ENCODE measurements at places on chromosomes 16 and 17.

- no peak for DNase-seq
These were observed 2.9 kb upstream of the EPX start for GRCh38 chr17:58189436-58190146.

DNA sequence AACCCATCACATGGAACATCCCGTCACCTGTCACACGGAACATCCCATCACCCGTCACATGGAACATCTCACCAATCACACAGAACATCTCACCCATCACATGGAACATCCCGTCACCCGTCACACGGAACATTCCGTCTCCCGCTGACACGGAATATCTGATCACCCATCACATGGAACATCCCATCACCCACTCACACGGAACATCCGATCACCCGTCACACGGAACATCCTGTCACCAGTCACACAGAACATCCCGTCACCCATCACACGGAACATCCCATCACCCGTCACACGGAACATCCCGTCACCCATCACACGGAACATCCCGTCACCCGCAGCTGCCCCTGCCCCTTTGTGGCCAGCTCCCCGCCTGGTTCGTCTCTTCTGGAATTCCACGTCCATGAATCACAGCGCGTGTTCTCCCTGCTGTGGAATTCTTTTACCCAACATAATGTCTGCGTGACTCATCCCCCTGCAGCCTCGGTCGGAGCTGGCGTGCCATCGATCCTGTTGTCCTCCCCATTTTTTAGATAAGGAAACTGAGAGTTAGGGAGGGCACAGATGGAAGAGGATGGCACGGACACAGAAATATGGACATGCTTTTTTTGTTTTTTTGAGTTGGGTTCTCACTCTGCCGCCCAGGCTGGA is 5.6 kb downstream of the CPNE7 start:
- no peak for DNase-seq

GRCh38 chr16:6977291-6977690 is 355.4 kb upstream of the RBFOX1 start:
- DNase-seq, result no peak

DNA sequence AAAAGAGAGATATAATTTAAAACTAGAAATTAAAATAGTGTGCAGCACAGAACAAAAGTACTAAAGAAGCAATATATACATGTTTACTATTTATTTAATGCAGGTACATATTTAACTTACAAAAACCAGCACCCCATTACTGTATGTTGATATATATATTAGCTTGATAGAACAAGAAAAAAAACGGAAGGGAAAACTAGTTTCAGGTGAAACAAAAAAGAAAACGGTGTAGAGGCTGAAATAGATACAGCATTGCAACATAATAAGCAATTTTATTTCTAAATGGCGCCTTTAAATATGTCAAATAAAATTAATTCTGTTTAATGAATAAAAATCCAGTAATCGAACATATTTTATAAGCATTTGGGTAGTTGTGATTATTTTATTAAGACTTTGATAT is 3.9 kb downstream of the HNF1B start:
- no peak for DNase-seq

DNA sequence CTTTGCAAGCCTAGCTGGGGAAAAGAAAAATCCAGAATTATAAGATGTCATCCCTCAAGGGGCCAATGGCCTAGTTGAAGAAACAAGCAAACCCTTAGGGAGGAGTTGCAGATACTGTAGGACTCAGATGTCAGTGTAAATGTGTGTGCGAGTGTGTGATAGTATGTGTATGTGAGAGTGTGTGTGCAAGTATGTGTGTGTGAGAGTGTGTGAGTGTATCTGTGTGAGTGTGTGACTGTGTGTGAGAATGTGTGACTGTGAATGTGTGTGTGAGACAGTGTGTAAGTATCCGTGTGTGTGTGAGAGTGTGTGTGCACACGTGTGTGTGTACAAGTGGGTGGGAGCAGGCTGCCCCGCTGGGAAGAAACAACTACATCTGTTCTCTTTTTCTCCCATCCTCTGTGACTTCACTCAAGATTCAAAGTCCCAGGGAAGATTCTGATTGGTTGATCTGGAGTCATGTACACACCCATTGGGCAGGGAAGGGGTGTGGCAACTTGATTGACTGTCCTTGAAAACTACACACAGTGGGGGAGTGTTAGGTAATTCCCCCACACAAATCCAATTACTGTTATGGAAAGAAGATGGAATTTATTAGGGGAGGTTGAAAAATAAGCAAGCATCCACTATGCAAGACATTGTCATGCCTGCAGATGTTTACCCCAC is 40.7 kb downstream of the IRX3 start:
- no peak for DNase-seq

DNA sequence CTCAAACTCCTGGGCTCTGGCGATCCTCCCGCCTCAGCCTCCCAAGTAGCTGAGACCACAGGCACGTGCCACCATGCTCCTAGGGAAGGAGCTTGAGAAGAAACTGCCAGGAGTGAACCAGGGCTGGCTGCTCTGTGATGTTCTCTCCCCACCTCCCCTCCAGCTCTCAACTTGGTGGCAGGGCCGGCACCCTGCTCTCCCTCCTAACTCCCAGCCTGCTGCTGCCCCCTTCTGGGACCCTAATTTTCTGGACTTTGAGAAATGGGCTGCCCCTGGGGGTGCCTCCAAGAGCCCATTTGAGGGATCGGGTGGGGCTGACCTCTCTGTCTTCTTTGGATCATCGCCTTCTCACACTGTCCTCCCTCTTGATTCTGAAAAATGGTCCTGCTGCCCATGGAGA is 14.9 kb upstream of the STAT3 start:
- peak; percentile 16 for DNase-seq

GRCh38 chr16:69820926-69821541 is 58.9 kb downstream of the WWP2 start:
- DNase-seq, result no peak

DNA sequence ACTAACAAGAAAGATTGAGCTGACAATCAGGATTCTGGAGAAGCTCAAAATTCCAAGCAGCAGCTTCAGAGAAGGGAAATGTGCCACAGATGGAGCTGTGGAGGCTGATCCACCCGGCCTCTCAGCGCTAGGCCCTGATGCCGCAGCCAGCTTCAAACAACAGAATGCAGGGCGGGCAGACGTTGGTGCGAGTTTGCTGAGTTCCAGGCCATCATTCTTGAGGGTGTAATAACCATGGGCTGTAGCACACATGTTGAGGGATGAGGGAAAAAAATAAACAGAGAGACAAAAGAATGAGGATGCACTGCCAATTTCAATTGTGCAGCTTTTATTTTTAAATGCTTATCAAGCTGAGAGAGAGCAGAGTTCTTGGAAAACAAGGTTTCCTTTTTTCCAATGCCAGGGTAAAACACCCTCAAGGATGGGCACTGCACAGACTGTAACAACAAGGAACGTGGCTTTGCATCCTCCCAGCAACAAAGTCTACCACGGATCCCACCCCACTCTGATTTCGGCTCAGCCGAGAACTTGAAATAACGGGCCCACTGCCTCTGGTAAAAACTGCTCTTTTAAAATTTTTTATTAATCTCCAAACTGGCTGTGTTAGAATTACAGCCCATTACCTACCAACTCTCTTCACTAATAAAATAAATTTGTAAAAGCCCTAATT is 90.2 kb downstream of the SMG6 start:
- DNase-seq, result no peak

DNA sequence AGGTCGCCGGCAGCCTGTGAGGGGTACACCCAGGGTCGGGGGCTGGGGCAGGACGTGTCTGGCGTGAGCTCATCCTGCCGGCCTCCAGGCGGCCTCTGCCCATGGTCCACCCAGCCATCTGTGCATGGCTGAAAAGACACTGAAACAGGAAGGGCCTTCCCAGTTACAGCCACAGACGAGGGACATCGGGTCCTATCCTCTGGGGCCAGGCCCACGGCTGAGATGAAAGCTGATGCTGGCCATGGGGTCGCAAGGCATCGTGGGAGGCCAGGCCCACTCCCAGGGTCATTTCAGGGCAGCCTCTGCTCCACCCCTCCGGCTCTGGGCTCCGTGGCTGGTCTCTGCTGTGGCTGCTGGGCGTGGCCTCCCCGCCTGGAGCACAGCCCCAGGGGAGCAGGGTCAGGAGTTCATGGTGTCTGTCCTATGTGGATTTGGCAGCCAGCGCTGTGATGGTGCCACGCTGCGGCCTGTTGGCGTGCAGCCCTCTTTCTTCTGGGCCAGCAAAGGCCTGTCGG is 16.6 kb upstream of the ATP6V0C start:
- DNase-seq, result no peak

DNA sequence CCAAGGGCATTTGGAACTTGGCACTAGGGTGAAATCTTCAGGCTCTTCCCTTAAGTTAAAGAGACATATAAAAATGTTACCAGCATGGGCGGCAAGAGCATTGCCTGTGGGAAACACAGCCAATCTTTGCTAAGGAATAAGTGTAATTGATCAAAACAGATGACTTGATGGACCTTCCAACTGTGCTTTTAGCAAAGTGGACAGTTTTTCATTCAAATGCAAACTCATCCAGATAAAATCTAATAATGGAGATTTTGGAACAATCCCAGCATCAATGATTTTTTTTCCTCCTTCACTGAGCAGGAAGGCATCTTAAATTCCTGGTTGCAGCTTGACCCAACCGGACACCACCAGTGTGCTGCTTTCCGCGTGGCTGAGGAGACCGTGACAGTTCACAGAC is 42.9 kb upstream of the BHLHA9 start:
- DNase-seq, result no peak

DNA sequence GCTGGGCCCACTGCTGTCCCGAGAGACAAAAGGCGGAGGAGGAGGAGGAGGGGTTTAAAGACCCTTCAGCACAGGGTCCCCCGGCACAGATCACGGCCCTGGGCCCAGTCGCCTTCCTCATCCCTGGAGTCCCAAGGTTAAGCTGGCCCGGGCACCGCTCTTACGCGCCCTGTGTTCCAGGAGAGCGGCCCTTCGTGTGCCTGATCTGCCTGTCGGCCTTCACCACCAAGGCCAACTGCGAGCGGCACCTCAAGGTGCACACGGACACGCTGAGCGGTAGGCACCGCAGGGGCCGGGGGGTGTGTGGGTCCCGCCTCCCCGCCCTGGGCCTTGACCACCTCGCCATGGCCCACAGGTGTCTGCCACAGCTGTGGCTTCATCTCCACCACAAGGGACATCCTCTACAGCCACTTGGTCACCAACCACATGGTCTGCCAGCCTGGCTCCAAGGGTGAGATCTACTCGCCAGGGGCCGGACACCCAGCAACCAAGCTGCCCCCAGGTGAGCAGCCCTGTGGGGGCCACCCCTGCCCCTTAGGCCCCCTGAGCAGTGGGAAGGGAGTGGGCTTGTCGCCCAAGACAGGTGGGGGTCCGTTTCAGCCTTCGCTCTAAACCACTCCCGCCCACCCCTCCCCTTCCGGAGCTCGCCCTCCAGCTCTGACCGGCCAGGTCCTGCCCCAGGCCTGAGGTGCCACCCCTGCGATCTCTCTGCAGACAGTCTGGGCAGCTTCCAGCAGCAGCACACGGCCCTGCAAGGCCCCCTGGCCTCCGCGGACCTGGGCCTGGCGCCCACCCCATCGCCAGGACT is 37.6 kb upstream of the ZC3H18 start:
- DNase-seq, result no peak

DNA sequence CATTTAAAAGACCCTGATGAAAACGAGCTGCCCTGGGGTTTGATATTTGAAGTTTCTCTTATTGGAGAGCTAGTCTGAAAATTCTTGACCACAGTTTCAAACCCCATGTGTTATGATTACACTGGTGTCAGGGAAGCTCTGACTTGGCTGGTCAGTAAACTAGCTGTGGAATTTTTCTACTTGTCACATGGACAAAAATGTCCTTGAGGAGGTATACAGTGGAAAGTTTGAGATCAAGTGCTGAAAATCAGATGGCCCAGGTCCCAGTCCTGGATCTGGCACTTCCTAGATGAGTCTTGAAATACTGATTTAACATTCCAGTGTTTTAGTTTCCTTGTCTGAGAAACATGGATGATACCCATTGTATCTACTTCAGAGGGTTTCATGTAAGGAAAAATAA is 30.7 kb upstream of the SOX9 start:
- DNase-seq, result no peak

DNA sequence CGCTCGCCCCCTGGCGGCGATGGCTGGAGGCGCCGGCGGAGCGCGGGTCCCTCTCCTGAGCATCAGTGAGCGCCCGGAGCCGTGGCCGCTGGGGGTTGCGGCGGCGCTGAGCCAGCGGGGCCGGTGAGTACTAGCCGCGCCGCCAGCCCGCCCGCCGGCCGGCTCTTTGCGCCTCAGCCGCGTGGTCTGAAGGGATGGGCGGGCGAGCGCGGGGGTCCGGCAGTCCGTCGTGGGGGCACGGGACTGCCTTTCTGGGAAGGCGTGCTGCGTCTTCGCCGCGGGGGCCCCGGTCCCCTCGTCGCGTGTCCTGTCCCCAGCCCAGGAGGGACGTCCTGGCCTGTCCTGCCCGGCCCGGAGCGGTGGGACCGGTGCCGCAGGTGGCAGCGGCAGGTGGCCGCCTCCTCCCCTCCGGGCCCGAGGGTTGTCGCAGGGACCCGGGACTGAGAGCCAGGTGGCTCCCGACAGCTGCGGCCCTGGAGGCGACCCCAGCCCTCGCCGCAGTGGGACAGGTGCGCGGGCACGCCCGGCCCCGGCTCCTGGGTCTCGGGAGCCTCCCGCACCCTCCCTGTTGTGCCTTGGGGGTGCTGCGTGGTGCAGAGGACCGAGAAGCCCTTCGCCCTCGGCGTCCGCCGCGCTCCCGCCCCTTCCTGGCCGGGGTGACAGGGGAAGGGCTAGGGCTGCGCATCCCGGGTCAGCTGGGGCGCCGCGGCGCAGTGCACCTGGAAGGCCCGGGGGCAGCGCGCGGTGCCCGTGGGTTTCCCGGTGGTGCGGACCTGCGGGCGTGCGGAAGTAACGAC is at the start of gene SPECC1:
Gene SPECC1, plus strand, starts transcription at position 58 of the 797 bp plus-strand sequence. CDS start 87,293 bp downstream, outside the sequence.
- DNase-seq, result peak; percentile 83

DNA sequence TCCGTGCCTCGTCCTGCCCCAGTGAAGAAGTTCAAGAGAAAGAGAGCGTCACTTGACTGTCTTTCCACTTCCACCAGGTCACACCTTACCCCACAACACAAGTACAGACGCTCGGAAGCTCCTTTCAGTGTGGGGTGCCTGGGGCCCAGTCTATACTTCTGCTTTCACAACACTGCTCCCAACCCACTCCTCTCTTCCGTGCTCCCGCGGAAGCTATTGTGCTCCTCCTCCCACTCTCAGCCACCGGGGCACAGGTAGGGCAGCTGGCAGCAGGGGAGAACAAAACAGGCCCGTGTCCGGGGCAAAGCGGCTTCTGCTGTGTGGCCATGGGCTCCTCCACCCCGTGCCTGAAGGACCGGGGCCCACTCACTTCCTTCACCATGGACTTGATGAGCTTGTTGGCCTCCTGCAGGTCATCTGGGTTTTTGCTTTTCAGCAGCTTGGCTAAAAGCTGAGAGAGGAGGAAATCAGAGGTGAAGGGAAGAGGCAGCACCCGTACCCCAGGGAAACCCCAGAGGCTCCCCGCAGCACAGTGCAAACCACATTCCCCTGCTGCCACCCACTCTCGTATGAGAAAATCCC is 18.9 kb downstream of the GGA3 start:
- DNase-seq, result peak; percentile 35

All from activated CD4-positive, alpha-beta T cell treated with anti-CD3 and anti-CD28 coated beads, Interleukin-2, amount 50 U/mL, for 1 hour (primary cell).